ENCODE measurements at places on chromosomes 3 and 15. TPM values are rescaled to one million over a fixed set of nuclear protein-coding genes. Genes with fewer than 3 reads are reported as not detected.
A peak's percentile ranks its signal among the peaks of the same experiment; 100 is the strongest.

- H3K4me1 ChIP-seq: no peaks in the 10 kb centered on the region
- no peak overlapping the region for H3K4me3 ChIP-seq
- no peaks in the 10 kb centered on the region for H3K36me3 ChIP-seq
- DNase-seq: no peak
- H3K27me3 ChIP-seq: peaks cover 10% of the 10 kb centered on the region
- no peak overlapping the region for H3K27ac ChIP-seq
Observed at GRCh38 chr15:83365370-83365938, 81.0 kb upstream of the BNC1 start.

DNA sequence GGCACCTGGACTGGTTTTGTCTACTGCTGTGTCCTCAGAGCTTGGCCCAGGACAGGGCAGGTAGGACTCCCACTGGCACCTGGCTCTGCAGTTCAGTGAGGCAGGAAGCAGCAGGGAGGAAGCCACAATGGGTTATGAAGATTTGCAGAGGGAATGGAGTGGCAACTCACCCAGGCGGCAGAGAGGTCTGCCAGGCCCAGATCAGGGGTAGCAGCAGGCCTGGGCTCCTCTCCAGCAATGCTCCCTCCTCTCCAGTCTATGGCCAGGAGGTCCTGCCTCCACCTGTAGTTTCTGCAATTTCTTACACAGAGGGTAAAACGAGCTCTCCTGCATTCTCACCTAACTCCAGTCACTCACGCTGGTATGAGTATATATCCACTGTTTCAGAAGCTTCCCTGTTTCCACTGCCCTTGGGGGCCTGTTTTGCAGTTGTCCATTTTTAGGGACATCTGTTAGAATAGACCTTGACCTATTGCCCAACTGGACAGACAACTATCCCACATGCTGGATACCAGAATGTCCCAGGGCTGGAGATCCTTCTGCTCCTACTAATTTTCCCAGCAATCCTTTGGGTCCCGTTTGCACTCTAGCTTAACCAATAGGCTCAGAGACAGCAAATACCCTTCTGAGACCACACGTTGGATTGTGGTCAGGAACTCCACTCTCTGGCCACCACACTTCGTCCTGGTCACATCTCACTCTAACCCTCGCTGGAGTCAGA, 35.2 kb downstream of the HMCES start:
- no peaks in the 10 kb centered on the region for H3K36me3 ChIP-seq
- peaks cover 23% of the 10 kb centered on the region for H3K4me1 ChIP-seq
- no peak for DNase-seq
- H3K27ac ChIP-seq: peak overlapping the region; percentile 73
- peak overlapping the region; percentile 83 for H3K4me3 ChIP-seq

VEPH1 gene
- not detected for total RNA-seq

DNA sequence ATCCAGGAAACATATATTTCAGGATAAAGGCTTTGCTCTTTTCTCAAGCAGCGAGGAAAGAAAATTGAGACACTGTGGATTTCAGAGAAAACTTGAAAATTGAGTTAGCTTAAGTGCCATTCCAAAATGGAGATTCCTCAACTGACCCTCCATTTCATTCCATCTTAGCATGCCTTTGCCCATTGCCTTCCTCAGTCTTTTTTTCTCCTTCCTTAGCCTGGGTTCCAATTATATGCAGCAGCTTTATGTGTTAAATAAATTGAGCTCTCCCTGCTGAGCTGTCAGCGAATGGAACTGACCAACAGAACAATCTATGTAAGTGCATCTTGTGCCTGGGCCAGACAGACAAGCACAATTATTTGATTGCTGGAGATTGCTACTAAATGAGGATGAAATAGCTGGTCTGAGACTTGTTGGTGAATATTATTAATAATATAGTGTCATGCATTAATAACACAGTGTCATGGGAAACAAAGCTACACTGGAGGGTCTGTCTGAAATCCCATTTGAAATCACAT, 6.9 kb upstream of the DNAJC19 start:
- H3K36me3 ChIP-seq: no peaks in the 10 kb centered on the region
- H3K27ac ChIP-seq: no peak overlapping the region
- H3K4me3 ChIP-seq: no peak overlapping the region
- H3K4me1 ChIP-seq: no peaks in the 10 kb centered on the region
- H3K27me3 ChIP-seq: no peaks in the 10 kb centered on the region

GRCh38 chr15:67331676-67332075, 77.1 kb downstream of the IQCH start:
- H3K36me3 ChIP-seq: no peaks in the 10 kb centered on the region
- H3K4me1 ChIP-seq: no peaks in the 10 kb centered on the region
- no peaks in the 10 kb centered on the region for H3K27me3 ChIP-seq

GRCh38 chr15:45550436-45550835, 27.9 kb upstream of the SLC30A4 start:
- H3K27ac ChIP-seq: no peak overlapping the region
- H3K4me1 ChIP-seq: no peaks in the 10 kb centered on the region
- no peaks in the 10 kb centered on the region for H3K36me3 ChIP-seq
- no peak overlapping the region for H3K4me3 ChIP-seq

DNA sequence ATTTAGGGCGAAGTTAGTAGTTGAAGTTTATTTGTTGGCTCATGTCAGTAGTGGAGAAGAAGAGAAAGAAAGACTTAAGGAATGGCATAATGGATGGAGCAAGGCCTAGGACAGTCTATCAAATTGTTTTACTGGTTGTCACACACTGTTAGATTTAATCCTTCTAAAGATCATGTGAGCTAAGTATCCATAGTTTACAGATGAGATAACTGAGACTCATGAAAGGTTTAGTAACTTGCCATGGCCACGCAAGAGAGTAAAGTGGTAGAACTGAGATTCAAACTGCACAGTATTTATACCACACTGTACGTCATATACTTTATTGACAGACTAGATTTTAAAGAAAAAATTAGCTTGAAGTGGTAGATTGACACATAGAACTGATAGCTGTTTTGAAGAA, 11.4 kb downstream of the SPRED1 start:
- H3K27ac ChIP-seq: no peak overlapping the region
- no peaks in the 10 kb centered on the region for H3K4me1 ChIP-seq
- no peaks in the 10 kb centered on the region for H3K36me3 ChIP-seq
- no peak for DNase-seq

GRCh38 chr3:133881492-133881891, 14.2 kb downstream of the RAB6B start:
- H3K27me3 ChIP-seq: no peaks in the 10 kb centered on the region
- no peak overlapping the region for H3K4me3 ChIP-seq
- no peaks in the 10 kb centered on the region for H3K36me3 ChIP-seq
- no peak for DNase-seq
- H3K27ac ChIP-seq: no peak overlapping the region

ZDHHC23 gene
- total RNA-seq: 4.3 TPM

DNA sequence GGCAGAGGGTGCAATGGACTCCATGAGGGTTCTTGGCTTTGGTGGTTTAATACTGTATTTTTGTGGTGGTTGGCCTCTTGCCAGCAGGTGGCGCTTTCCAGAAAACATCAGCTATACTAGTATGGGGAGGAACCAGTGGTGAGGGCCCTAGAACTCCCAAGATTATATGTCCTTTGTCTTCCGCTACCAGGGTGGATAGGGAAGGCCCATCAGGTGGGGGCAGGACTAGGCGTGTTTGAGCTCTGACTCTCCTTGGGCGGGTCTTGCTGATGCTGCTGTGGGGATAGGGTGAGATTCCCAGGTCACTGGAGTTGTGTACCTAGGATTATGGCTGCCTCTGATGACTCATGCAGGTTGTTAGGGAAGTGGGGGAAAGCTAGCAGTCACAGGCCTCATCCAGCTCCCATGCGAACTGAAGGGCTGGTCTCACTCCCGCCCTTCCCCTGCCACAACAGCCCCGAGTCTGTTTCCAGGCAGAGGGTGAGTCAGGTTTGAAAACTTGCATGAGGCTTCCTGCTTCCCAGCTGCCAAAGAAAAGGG, 357.7 kb downstream of the OTOL1 start:
- H3K27me3 ChIP-seq: no peaks in the 10 kb centered on the region
- no peak overlapping the region for H3K4me3 ChIP-seq
- DNase-seq: no peak
- H3K36me3 ChIP-seq: no peaks in the 10 kb centered on the region

GRCh38 chr3:183895774-183896173, 11.1 kb upstream of the PARL start:
- no peak overlapping the region for H3K4me3 ChIP-seq
- no peaks in the 10 kb centered on the region for H3K36me3 ChIP-seq
- peaks cover 4% of the 10 kb centered on the region for H3K4me1 ChIP-seq
- no peak for DNase-seq
- no peaks in the 10 kb centered on the region for H3K27me3 ChIP-seq

DNA sequence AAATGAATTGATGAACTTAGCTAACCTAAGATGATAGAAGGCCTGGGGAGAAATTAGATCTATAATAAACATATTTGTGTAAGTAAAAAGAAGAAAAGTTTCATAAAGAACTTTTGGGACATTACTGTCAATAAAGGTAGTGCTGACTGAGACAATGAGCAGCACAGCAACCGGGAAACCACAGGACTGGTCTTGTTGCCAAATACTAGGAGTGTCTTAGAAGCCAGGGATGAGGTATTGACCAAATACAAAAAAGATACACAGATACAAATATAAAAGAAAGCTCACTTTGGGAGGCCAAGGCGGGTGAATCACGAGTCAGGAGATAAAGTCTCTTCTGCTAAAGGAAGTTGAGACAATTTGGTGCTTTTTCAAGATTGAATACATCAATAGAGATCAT, 362.4 kb upstream of the ZNF385D start:
- no peaks in the 10 kb centered on the region for H3K36me3 ChIP-seq
- H3K27me3 ChIP-seq: no peaks in the 10 kb centered on the region
- no peaks in the 10 kb centered on the region for H3K4me1 ChIP-seq
- no peak overlapping the region for H3K4me3 ChIP-seq

- no peak overlapping the region for H3K4me3 ChIP-seq
- no peaks in the 10 kb centered on the region for H3K36me3 ChIP-seq
- H3K27me3 ChIP-seq: no peaks in the 10 kb centered on the region
- no peaks in the 10 kb centered on the region for H3K4me1 ChIP-seq
- H3K27ac ChIP-seq: no peak overlapping the region
Observed at GRCh38 chr15:73393336-73393735, 24.6 kb upstream of the HCN4 start.

DIPK2A gene
- 8.1 TPM for total RNA-seq

GRCh38 chr3:169041677-169042171, 621.8 kb downstream of the MECOM start:
- H3K36me3 ChIP-seq: no peaks in the 10 kb centered on the region
- H3K27ac ChIP-seq: no peak overlapping the region
- H3K4me1 ChIP-seq: no peaks in the 10 kb centered on the region

FBLN2 gene
- total RNA-seq: 0.18 TPM

HMCES gene
- total RNA-seq: 64.3 TPM

DNA sequence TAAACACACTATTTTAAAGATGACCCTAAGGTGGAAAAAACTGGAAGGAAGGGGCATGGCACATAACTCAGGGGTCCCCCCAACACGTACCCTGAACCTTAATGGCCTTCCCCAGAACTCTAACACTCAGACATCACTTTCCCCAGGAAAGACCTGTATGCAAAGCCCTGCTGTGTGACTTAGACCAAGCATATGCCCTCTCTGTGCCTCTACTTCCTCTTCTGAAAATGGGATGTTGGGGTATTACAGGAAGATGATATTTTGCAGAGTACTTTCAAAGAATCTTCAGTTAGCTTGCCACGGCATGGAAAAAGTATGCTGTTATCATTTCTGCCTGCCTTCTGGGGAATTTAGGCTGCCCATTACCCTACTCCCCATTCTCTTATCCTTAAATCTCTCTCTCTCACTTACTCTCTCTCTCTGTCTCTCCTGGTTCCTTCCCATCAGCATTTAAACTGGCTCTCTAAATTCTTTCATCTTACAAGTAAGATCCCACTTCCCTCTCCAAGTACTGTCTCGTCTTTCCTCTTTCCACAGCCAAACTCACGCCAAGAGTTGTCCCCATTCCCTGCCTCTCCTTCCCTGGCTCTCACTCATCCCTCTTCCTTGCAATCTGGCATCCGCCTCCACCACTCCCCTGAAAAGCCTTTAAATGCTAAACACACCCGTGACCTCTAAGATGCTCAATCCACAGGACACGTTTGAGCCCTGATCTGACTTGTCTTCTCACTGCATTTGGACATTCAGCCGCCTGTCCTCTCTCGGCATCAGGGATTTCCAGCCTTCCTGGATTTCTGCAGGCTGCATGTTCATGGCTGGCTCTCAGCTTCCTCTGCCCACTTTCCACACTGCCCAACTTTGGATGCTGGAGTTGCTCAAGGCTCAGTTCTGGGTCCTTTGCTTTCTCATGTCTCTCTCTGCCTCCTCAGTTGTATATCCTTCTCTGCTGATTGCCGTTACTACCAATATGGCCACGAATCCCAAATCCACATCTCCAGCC, 7.5 kb upstream of the INSYN1 start:
- H3K27me3 ChIP-seq: no peaks in the 10 kb centered on the region
- no peak overlapping the region for H3K27ac ChIP-seq
- no peaks in the 10 kb centered on the region for H3K36me3 ChIP-seq
- no peaks in the 10 kb centered on the region for H3K4me1 ChIP-seq
- DNase-seq: no peak
- no peak overlapping the region for H3K4me3 ChIP-seq

GRCh38 chr3:38143511-38143910, 5.0 kb downstream of the MYD88 start:
- no peak overlapping the region for H3K4me3 ChIP-seq
- H3K4me1 ChIP-seq: peaks cover 18% of the 10 kb centered on the region
- H3K27me3 ChIP-seq: no peaks in the 10 kb centered on the region
- DNase-seq: no peak

HSPBAP1 gene
- 10.2 TPM for total RNA-seq

DNA sequence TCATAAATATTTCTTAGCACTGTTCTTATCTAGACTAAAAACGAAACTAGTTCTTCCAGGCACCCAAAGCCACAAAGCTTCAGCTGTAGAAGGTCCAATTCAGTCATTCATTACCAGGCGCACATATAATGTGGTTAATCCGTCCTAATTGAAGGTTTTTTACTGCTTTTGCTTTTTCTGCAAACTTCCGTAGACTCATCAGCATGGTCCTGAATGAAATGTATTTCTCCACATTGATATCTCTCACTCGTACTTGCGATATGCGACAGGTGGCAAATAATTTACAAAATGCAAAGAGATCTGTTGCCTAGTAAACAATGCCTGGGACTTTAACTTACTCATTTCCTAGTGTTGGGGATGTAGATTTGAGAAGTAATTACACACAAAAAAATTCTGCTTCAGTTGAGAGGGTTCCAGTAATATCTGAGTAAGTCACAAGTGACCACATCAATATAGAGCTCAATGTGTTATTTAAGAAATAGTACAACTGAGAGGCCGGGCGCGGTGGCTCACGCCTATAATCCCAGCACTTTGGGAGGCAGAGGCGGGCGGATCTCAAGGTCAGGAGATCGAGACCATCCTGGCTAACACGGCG, 75.0 kb upstream of the MBNL1 start:
- peak overlapping the region; percentile 81 for H3K4me3 ChIP-seq
- H3K4me1 ChIP-seq: peaks cover 66% of the 10 kb centered on the region
- peak overlapping the region; percentile 83 for H3K27ac ChIP-seq
- H3K27me3 ChIP-seq: no peaks in the 10 kb centered on the region

GRCh38 chr3:52843108-52843865, 8.5 kb upstream of the MUSTN1 start:
- H3K4me1 ChIP-seq: peaks cover 13% of the 10 kb centered on the region
- H3K36me3 ChIP-seq: peaks cover 11% of the 10 kb centered on the region
- no peaks in the 10 kb centered on the region for H3K27me3 ChIP-seq
- no peak overlapping the region for H3K4me3 ChIP-seq

All from CD8-positive, alpha-beta memory T cell (primary cell).